ENCODE measurements at places on chromosomes 7 and 10.

DNA sequence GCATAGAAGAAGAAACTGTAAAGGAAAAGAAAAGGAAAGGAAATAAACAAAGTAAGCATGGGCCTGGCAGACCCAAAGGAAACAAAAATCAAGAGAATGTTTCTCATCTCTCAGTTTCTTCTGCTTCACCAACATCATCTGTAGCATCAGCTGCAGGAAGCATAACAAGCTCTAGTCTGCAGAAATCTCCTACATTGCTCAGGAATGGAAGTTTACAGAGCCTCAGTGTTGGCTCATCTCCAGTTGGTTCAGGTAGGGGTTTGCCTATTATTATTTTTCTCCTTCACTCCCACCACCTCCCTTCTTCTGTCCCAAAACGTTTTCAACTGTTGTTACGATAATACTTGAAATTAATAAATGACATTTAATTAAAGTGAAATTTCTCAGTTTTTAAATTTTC is 139.6 kb downstream of the MLLT10 start:
- DNase-seq: no peak

DNA sequence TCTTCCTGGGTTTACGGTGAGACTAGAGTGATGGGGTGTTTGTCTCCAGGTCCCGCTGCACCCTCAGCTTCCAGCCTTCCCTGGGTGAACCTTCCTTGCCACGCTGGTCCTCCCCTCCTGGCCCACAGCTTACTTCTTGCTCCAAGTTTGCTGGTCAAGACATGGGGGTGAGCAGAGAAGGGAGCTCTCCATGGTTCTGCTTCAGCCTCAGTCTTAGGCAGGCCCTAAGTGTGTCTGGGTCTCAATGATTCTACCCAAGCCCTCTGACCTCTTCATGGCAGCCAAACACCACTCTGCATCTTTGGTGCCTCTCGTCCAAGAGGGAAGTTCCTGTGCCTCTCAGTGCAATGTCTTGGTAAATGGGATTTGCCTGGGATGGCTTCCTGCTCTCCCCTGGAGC is 356.5 kb upstream of the KLF6 start:
- DNase-seq: no peak

DNA sequence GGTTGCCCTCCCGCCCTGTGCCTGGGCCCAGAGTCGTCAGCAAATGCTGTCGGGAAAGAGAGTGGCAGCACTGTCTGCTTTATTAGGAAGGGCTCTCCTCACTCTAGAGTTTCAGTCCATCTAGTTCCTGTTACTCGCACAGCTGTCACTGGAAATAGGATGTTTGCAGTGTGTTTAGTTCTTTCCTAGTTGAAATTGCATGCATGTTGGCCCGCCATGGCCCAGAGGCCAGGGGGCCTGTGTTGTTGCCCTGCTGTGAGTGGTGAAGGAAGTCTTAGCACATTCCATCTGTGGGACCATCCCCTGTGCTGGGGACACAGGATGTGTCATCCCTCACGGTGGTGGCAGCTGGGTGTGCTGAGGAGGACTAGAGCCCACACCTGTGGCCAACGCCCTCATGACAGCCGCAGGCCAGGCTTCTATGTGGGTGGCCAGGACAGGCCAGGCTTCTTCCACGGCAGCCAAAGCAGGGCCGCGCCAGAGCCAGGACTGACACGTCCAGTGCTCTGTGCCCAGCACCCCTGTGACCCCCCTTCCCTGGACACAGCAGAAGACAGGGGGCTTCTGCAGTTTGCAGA is 45.4 kb downstream of the ZNF467 start:
- DNase-seq: no peak

DNA sequence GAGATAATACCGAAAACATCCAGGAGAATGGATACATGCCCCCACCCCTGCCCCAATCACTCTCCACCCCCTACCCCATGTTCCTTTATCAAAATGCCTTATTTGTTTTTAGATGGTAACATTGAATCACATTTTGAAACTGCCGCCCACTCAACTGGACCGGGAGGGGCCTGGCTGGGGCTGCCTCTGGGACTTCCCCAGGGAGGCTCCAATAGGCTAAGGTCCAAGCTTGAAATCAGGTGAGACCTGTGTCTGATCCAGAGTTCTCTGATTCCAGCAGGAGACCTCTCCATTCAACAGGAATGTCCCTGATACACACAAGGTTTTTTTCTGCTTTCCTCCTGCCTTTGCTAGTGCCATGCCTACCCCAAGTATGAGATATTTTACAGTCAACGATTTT is 43.8 kb upstream of the ACSL5 start:
- DNase-seq: no peak

DNA sequence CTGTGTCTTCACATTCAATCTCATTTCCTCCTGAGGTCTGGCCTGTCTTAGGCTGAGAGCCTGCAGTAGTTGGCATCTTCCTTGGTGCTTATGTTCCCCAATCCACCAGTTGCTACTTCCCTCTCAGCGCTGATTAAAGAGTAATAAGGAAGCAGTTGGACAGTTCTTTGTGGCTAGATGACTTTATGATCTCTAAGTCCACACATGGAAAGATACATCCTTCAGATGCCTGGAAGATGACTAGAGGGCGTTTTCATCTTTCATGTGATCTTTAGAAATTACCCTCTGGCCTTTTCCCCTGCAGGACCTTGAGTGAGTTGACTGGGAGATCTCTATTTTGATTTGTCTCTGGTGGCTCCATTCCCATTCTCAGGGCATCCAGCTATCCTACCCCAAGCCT is 204.5 kb downstream of the GRM3 start:
- DNase-seq: no peak

DNA sequence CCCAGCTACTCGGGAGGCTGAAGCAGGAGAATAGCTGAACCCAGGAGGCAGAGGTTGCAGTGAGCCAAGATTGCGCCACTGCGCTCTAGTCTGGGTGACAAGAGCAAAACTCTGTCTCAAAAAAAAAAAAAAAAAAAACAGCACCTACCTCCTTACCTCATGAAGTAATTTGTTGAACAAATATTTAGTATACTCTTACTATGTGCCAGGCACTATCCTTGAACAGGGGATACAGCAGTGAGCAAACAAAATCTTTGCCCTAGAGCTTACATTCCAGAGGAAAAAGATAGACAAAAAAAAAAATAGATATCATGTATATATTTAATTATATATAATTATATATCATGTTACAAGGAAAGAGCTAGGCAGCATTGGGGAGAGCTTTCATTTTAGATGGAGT is 36.4 kb upstream of the HERPUD2 start:
- DNase-seq: no peak

GRCh38 chr7:142349670-142350405 is 92.0 kb upstream of the PRSS58 start:
- DNase-seq: no peak

GRCh38 chr7:150413640-150414081 is 34.5 kb downstream of the ZNF775 start:
- no peak for DNase-seq

DNA sequence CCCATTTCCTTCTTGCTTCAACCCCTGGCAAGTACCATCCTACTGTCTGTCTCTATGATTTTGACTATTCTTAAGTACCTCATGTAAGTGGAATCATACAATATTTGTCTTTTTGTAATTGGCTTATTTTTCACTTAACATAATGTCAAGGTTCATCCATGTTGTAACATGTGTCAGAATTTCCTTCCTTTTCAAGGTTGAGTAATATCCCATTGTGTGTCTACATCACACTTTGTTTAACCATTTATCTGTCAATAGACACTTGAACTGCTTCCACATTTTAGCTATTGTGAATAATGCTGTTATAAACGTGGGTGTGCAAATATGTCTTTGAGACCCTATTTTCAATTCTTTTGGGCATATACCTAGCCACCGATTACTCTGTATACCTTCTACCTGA is 14.0 kb upstream of the CDK14 start:
- no peak for DNase-seq

GRCh38 chr7:30771880-30772425 is 736 bp downstream of the MINDY4 start:
- no peak for DNase-seq

GRCh38 chr7:111210996-111211395 is 120.1 kb downstream of the LRRN3 start:
- no peak for DNase-seq

GRCh38 chr10:49609006-49609282 is 1.2 kb upstream of the SLC18A3 start:
- no peak for DNase-seq

GRCh38 chr10:86646532-86646931 is 7.8 kb upstream of the OPN4 start:
- DNase-seq: no peak

DNA sequence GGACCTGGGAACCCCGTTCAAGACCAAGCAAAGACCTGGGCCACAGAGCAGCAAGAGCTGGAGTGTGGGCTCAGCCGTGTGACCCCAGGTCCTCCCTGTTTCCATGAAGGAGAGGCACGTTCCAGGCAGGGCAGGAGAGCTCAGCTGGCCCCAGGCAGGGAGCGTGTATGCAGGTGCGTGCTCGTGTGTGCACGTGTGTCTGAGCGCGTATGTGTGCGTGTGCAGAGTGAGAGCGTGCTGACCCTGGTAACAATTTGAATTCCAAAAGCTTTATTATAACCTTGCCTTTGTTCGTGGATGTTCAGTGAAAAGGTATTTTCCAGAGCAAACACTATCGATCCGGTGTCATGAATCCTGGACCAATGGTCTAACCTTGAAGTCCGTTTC is 54.6 kb downstream of the FOXL3 start:
- no peak for DNase-seq

DNA sequence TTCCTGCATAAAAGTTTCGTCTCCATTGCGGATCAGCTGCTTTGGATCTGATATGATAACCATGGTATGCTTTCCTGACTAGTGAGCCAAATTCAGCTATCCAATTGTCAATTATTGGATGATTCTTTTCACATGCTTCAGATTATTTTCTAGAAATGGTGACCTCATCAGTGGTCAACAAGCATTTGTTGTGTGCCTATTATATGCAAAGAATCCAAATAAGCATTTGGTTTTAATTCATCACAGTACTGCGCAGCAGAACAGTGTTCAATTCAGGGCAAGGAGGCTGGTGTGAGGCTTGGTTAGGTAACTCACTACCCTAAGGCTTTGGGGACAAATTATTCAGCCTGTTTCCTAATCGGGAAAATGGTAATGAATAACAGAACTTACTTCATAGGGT is 200.5 kb downstream of the SKAP2 start:
- DNase-seq: no peak

DNA sequence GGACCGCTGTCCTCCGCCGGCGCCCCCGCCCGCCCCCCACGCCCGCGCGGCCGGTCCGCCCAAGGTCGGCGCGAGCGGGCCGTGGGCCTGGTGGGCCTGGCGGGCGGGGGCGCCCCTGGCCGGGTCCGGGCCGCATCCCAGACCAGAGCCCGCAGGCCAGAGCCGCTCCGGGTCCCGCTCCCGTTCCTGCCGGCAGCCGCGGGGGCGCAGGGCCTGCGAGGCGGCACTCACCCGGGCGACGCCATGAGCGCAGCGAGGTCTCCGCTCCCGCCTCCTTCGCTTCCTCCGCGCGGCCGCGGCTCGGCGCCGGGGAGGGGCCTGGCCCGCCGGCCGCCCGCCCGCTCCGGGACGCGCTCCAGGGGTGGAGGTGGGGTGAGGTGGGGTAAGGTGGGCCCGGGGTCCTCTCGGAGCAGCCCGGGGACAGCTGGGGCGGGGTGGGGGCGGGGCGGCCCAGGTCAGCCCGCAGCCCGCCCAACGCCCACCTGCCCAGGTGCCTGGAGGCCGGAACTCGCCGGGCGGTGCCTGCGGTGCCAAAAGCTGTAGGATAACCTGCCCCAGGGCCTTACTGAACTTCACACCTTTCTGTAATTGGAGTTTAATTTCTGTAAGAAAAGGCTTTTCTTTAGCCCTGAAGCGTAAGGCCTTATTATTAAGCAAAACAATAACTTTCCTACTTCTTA is at the start of gene URGCP:
Gene URGCP (minus strand): TSS at position 266 of the 680 bp plus-strand sequence. CDS start 21 bp downstream, at position 245.
- no peak for DNase-seq

DNA sequence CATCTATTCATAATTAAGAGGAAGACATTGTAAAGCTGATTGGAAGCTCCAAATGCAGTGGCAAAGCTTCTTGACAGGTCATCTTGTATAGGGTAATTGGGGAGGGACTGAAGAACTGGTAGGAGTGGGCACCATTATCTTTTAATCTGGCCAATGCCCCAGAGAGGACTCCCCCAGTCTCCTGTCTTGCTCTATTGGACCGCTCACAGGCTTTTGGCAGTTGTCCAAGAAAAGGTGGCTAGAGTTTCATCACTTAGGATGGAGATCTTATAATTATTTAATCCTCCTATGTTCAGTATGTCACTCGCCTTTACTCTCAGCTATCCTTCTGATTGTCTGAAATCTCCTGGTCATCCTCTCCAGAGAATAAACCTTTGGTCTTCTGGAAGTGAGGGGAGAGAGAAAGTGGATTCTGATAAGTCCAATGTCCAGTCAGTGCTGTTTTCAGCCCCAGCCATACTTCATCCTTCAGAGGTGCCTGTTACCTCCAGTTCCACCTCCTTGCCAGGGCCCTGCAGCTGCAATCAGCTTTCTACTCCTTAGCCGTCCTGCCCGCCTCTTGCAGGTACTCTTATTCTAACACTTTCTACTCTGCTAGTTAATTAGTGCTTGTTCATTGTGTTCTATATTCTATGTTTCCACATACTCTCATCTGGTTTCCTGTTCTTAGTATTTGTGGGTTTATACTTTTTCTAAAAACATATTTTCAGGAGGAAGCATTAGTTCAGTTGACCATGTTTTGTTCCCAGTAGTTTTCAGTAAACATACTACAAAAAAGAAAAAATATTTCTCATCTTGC is 241.6 kb downstream of the NSUN6 start:
- no peak for DNase-seq

- DNase-seq: no peak
These were observed 8.3 kb downstream of the ATOH7 start for GRCh38 chr10:68223535-68224165.

DNA sequence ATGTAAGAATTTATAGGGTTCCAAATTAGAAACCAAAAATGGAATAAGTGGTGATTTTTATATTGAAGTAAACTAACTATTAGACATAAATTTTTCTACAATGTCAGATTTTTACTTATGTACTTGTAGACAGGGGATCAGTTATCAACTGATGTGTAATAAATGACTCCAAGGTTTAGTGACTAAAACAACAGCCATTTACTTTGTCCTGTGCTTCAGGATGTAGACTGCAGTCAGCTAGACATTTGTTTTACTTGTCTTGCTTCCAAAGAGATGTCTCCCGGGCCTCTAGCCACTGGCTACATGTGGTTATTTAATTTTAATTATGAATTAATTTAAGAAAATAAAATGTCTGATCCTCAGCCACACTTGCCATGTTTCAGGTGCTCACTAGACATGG is 249.7 kb upstream of the IGFBP3 start:
- DNase-seq: no peak

- no peak for DNase-seq
These were observed 59.3 kb upstream of the BMPER start for GRCh38 chr7:33845991-33846509.

DNA sequence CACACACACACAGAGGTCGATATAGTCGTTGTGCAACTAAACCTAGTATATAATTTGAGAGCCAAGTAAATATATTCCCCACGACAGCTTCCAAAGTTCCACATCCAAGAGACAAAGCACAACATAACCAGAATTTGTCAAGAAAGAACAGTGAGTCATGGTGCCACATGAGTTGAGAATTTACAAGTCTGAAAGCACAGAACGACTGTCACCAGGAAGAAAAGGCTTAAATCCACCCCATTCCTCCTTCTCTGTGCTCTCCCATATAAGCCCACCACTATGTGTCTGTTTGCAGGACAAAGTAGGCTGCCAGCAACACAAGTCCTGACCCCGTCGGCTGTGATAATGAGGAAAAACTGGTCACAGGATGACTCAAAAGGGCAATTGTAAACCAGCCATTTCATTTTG is 32.8 kb downstream of the GSAP start:
- DNase-seq: no peak

Data from dorsolateral prefrontal cortex (tissue), 122 donors.